ENCODE measurements at places on chromosomes 4 and X.

DNA sequence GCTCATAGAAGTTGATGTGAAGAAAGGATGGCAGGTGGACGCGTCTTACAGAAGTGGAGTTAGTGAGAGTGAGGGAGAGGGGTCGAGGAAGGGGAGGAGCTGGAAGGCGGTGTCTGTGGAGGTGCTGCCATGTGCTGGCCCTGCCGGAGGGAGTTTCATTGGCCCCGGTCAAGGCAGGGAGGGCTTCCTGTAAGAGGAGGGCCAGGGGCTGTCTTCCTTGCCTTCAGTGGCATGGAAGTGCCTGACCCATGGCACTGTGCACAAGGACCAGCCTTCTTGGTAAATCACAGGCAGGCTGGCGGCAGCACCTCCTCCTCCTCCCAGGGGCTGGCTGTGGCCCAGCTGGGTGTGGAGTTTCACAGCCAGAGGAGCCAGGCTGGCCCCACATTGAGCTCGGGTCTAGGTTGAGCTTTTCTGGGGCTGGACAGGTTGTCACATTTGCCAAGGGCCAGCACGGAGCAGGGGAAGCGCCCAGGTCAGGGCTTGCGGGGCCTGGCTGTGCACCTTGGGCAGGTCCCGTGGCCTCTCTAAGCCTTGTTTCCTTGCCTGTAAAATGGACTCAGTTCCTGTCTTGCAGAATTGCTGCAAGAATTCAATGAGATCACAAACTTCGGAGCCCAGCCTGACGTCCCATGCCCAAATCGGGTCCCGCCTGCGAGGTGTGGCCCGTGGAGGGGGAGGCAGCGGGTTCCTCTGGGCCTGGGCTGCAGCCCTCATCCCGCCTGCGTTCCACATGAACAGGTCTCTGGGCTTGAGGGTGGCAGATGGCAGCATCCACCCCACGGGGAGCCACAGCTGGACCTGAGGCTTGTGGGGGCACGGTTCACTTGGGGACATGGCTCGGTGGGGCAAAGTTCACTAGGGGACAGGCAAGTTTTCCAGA lies 7.0 kb downstream of the HTRA3 start:
- no peak for DNase-seq

DNA sequence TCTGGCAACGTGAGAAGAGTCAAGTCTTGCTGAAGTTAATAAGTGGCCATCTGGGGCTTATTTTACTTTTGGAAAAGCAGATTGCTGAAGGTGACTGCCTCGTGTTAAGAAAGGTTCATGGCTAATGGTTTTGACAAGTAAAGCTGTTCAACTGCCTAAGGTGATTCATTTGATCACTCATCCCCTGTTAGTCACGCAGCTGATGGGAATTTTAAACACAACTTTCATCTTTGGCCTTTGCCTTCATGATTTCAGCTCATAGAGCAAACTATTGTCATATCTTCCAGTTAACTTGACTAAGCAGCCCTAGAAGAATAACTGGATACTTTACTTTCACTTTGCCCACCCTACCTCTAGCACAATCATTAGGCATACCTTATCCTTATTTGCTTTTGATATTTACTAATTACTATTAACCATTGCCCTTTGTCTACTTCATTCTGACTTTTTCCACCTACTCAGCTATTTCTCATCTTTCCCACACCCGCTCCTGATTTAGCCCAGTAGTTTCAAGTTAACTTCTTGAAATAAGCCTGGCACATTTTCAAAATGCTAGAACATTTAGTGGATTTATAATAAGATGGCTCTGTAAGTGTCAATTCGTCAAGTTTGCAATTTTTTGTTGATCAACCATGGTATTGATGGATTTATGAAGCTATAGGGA lies 170.6 kb upstream of the S100G start:
- no peak for DNase-seq

- DNase-seq, result no peak
Measured at GRCh38 chrX:15929194-15929593, 74.6 kb upstream of the AP1S2 start.

GRCh38 chrX:44953734-44954502 lies 80.9 kb downstream of the KDM6A start:
- DNase-seq, result no peak

- no peak for DNase-seq
Measured at GRCh38 chr4:1293991-1294390, 4.3 kb downstream of the MAEA start.

GRCh38 chrX:13051529-13052172 lies 7.2 kb upstream of the FAM9C start:
- no peak for DNase-seq

GRCh38 chrX:37353646-37354045 lies 4.5 kb downstream of the PRRG1 start:
- no peak for DNase-seq

DNA sequence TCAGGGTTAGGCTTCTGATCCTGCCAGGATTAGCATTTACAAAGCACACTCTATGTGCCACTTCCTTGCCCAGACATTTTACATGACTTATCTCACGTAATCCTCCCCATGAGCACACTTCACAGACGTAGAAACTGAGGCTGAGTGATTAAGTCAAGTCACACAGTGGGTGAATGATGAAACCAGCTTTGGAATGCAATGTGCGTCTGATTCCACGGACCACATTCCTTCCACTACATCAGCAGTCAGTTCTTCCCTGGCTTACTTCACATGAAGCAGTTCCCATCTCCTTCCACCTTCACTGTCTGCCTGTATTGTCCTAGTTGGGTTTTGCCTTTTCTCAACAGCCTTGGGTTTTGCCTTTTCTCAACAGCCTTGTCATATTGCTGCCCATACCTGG lies 134.3 kb upstream of the PPARGC1A start:
- DNase-seq, result no peak

DNA sequence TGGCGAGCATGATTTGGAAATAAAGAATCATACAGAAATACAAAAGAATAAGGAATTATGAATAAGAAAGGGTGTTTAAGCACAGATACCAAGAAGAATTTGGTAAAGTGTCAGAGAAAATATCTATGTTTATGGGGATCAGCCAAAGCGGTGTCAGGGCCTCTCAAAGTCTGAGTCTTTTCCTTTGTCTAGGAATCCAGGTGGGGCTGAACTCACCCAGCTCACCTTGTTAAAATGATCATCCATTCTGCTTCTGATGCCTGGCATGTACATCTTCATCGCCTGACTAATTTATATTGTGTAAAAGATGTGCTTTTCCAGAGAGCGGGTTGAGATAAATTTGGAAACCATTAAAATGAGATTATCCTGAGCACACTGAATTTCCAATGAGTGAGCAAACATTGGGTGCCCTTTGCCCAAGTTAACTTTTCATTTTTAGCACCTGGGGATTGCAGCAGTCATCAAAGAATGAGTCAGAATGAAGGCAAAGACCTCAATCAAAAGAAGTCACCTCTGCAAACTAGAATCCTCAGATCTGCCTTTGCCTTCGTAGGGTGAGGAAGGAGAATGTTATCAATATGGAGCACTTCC lies 141.9 kb upstream of the ANXA3 start:
- no peak for DNase-seq

Data from activated naive CD4-positive, alpha-beta T cell (primary cell).